DMS53 (cell line): ENCODE measurements at places on chromosomes 4 and X.

GRCh38 chr4:113276464-113277170, 227.2 kb downstream of the ANK2 start:
- no peak for DNase-seq

DNA sequence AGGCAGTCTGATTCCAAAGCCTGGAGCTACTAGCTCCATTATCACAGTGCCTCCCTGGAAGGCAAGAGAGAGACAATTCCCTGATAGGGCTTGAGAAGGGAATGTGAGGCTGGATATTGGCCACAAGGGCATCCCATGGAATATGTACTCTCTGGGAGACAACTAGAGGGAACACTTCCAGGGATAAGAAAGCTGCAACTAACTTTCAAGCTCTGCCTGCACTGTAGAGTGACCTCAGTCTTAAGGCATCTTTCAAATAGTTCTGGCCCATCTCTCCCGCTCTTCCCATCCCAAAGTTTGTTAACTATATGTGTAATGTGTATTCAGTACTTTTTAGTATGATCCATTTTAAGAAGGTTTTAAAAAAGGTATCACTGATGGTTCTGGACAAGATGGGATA, 13.1 kb upstream of the RNF212 start:
- no peak for DNase-seq

GRCh38 chr4:169628579-169628978, 8.2 kb downstream of the CLCN3 start:
- no peak for DNase-seq

GRCh38 chr4:45294464-45294863, 568.1 kb upstream of the GNPDA2 start:
- DNase-seq, result peak; percentile 40

DNA sequence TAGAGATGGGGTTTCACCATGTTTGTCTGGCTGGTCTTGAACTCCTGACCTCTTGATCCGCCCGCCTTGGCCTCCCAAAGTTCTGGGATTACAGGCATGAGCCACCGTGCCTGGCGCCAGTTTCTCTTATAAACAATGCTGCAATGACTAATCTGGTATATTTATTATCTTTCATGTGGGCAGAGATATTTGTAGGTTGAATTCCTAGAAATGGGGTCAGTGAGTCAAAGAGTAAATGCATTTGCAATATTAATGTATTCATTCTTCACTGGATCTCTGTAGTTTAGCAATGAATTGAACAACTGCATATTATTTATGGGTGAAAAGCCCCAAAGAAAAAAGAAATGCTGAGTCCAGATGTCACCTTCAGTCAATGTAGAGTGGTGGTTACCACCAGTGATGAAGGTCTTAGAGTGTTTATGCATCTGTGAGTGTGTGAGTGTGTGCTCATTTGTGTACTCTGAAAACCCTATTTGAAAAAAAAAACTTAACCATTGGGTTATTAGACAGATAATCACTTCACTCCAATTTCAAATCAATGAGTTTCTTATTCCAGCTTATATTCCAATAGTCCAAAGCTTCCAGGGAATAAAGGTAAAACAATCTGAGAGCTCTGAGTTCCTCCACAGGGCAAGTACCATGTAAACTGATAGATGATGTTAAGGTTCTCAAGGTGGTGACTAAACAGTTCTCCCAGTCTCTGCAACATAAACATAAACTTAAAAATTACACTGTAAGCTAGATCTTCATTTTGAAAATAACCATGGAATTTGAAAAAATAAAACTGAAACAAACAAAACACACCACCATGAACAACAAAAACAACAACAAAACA, 22.6 kb upstream of the CD38 start:
- DNase-seq, result no peak

DNA sequence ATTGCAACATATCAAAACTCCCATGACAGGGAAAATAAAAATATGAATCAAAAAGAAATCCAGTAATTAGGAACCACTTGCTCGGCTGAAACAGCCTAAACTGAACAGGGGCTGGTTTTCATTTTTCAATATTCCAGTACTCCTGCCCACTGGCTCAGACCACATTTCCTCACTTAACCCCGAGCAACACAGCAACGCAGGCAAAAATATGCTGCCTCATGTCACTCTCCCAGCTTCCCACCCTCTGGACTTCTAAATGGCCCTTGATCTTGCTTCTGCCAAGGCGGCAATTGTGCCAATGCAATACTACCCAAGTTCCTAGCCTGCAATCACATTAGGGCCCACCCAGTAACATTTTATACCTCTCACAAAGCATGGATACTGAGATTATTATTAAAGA, 30.6 kb downstream of the USP46 start:
- DNase-seq, result no peak

DNA sequence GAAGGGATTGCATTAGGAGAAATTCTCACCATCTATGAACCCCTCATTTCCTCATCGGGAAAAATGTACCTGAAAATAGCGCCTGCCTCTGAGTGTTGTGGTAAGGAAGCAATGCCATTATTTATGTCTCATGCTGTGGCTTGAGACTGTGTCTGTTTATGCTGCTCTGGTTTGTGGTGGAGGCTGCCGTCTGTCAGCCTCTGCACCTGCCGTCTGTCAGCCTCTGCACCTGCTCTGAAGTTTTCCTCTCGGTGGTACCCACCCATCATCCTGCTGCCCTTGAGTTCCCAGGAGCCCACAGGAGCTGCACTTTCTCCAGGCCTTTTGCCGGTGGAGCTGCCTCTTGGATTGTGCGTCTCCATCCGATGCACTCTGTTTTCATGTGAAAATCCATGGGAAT, 68.5 kb upstream of the PPP2R3B start:
- DNase-seq, result no peak

- DNase-seq, result peak; percentile 57
These were observed 242.8 kb downstream of the PPP3CA start for GRCh38 chr4:101104312-101105052.

- DNase-seq, result no peak
These were observed 6.9 kb downstream of the LSM6 start for GRCh38 chr4:146182443-146182842.

GRCh38 chr4:6520978-6521377, 48.6 kb upstream of the PPP2R2C start:
- DNase-seq, result no peak

DNA sequence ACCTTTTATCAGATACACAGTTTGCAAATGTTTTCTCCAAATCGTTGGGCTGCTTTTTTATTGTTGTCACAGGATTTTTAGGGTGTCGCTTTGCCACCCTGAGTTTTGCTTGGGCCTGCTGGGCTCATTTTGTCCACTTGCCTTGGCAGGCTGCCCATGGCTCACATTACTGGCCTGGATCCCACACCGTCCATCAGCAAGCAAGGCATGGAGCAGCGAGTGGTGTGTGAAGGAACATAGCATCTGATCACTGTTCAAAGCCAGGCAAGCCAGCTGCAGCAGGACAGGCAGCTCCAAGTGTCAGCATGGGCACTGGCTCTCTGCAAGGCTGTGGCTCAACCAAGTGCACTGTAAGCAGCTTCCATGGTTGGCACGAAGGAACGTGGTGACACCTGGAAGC, 261.4 kb upstream of the TECRL start:
- DNase-seq, result no peak

GRCh38 chrX:39519030-39519488, 578.7 kb downstream of the BCOR start:
- peak; percentile 25 for DNase-seq

GRCh38 chr4:75630174-75630936, at the start of gene CDKL2:
Gene CDKL2, minus strand, starts transcription at chr4:75630528. Its CDS starts 4,540 bp downstream, at chr4:75625988.
- peak; percentile 96 for DNase-seq

GRCh38 chr4:115529126-115529525, 415.7 kb upstream of the NDST4 start:
- no peak for DNase-seq

DNA sequence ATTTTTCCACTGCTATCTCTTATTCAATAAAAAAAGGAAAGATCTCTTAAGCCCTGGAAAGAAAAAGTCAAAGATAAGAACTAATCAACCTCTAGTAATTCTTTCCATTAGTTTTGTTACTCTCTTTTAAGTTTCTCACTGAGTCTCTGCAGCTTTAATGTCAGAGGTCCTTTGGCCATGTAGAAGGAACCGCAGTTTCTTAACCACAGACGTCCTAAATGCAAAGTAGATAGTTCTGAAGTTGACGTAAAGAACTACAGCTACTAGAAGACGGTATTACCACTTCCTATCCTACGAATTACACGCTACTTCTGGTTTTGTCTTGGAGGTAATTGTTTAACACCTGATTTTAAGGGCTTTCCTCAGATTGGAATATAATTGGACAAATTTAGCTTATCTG, 325.9 kb downstream of the ANKRD50 start:
- no peak for DNase-seq

DNA sequence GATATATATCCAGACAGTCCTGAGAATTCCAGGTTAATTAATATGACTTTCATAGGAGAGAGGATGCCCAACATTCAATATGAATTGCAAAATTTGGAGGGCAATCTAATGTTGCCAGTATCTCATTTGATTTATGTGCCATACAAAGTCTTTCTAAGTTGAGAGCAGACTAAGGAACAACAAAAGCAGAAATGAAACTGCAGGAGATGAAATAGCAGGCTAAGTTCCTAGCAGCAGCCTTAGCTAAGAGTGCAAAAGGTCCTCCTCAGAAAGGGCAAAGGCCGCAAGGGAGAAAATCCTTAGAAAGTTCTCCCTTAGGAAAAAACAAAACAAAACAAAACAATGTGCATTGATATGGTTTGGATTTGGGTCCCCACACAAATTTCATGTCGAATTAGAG, 602.9 kb upstream of the HTR2C start:
- DNase-seq, result no peak

DNA sequence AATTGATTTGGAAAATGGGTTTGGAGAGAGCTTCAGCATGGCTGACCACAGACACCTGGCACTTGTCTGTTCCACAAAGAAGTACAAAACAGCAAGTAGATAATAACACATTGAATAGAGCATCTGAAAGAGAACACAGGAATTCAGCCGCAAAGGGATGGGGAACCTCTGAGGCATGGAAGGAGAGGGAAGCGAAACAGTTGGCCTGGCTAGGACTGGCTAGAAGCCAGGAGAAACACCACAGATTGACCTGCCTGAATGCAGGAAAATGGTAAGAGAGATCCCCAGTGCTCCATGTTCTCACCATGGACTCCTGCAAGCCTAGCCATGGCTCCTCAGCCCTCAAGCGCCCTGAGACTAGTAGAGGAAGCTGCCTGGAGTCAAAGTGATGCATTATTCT, 169.7 kb upstream of the SH3RF1 start:
- DNase-seq, result no peak
